ENCODE measurements at places on chromosomes 16 and 17. TPM values are rescaled to one million over a fixed set of nuclear protein-coding genes. Genes with fewer than 3 reads are reported as not detected.

GRCh38 chr17:43367737-43368242 is 31.0 kb upstream of the ARL4D start:
- no peak for DNase-seq

- no peak for DNase-seq
Measured at GRCh38 chr17:78759969-78760352, 22.1 kb downstream of the CYTH1 start.

- DNase-seq, result peak; percentile 79
Measured at GRCh38 chr16:5025171-5025632, 8.5 kb downstream of the NAGPA start.

- DNase-seq, result no peak
Measured at GRCh38 chr17:81125573-81126081, 39.7 kb upstream of the PVALEF start.

Gene C17orf50
- total RNA-seq, result not detected

GRCh38 chr16:20396846-20397467 is 7.6 kb downstream of the PDILT start:
- DNase-seq, result no peak

GRCh38 chr17:82204831-82205719 is 7.6 kb downstream of the CCDC57 start:
- DNase-seq, result no peak

GRCh38 chr17:65529040-65529633 is 32.3 kb downstream of the AXIN2 start:
- no peak for DNase-seq

- DNase-seq, result no peak
Measured at GRCh38 chr17:28875848-28876550, 21.2 kb downstream of the ERAL1 start.

GRCh38 chr16:73499276-73499675 is 451.3 kb upstream of the ZFHX3 start:
- no peak for DNase-seq

Gene ADAMTS18
- total RNA-seq, result 1.7 TPM

GRCh38 chr16:13264749-13265552 is 363.6 kb downstream of the SHISA9 start:
- DNase-seq, result no peak

- DNase-seq, result no peak
Measured at GRCh38 chr17:17344507-17345293, 41.5 kb downstream of the NT5M start.

DNA sequence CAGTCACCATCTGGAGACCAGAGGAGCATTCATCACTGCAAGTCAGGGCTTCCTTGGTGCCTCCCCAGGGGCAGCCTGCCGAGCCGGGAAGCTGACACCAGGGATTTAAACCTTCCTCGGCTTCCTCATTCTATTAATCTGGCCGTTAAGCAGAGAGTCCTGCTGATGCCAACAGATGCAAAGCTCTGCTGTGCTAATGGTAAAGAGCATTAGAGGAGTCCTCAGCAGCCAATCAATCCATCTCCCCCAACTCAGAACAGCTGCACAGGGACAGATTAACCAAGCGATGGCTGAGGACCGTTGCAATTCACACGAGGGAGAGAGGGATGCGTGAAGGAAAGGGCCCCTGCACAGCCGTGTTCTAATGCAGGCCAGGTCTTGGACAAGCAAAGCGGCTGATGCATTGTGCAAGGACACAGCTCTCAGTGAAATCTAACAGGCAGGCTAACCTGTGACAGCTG is 116.6 kb downstream of the XYLT1 start:
- DNase-seq, result peak; percentile 79

DNA sequence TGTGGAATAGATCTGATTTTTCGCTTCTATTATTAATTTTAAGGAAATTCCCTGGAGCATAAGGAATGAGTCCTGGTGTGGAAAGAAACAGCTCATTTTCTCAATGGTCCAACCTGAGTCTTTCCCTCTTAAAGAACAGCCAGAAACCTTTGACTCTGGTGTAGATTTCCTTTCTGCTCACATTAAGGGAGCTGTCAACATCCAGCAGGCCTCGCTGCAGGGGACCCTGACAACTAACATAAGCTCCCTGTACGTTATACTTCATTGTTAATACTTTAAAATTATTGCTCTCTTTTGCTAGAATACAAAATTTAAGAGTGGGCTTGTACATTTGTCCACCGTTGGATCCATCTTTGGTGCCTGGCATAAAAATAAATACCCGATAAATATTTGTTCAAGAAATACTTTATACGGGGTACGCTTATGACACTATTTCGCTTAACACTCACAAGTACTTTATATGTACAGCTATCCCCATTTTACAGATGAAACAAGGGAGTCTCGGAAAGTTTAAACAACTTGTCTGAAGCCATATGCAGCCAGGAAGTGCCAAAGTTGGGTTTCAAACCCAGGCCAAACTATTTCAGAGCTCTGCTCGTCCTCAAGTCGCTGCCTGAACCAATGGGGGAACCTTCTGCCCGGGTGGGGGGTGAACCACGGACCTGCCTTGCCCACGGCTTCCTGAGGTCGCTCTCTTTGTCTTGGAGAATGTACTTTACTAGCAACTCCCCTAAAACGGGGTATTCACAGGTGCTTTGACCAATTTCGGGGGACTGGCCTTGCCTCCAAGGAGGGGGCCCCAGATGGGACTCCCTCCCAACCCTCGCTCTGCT is 611 bp downstream of the SMARCE1 start:
- DNase-seq, result peak; percentile 41

DNA sequence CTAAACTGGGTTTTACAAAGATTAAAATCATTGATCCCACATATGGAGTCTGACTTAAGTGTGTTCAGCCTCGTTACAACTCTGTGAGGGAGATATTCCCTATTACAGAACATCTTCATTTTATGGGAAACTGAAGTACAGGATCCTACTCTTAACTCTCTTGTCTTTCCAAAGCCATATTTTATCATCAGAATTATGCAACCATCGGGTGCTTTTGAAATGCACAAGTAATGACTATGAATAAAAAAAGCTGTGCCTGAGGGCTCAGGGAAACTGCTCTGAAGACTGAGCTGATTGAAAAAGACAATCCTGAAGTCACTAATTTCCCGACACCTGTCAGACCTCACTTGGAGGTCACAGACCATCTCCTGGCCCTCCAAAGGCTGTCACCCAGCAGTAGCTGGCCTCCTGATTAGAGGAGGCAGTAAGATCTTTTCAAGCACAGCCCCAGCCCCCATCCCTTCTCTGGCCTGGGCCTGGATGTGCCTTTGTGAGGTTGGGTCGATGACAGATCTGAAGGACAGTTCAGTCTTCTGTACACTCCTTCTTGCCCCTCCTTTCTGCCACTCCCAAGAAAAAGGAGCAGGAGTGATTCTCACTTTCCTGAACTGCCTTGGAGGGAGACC is 5.6 kb downstream of the AKAP1 start:
- no peak for DNase-seq

Gene KRT24
- total RNA-seq, result not detected

- DNase-seq, result peak; percentile 59
Measured at GRCh38 chr16:8194794-8195193, 395.5 kb downstream of the TMEM114 start.

DNA sequence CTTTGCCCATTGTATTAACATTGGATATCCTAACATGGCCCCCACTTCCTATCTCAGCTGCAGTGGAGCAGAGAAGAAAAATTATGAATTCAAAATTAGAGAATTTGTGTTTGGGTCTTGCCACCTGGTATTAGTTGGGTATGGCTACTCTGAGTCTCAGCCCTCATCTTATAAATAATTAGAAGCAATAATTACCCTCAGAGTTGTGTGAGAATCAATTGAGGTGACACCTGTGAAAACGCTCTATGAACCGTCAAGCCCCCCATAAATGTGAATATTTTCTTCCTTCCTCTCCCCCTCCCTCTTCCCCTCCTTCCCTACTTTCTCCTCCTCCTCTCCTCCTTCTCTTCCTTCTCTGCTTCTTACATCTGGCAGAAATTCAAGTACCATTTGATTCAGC is 8.9 kb upstream of the TOB1 start:
- DNase-seq, result no peak

DNA sequence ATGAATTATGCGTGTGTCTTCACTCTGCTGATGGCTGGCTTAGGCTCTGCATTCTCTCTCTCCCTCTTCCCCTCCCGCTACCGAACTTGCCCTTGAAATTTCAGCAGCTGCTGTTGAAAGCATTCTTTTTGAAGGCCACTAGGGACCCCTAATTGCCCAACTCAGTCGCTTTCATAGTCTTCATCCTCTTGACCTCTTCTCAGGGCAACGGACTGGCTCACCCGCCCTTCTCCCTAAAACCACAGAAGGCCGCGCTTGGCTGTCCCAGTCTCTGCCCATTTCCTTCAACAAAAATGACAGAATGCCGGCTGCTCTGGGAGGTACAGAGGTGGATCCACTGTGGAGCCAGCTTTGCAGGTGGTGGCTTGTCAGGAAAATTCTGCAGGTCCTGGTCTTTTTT is 21.0 kb upstream of the FMNL1 start:
- DNase-seq, result peak; percentile 35

DNA sequence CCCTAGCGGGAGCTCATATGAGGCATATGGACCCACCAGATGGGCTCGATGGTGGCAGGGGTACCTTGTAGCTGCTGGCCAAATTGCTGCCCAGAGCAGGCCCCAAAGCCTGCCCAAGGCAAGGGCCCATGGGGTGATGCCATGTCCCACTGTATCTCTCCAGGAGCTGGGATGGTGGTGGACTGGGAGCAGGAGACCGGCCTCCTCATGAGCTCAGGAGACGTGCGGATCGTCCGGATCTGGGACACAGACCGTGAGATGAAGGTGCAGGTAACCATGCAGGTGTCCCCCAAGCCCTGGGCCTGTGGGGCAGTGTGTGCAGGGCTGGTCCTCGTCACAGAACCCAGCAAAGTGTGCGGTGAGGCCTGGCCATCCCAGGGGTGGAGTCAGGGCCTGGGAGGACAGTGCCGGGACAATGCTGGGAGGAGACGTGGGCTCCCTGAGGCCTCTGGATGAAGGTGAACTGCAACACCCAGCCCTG is 34.1 kb upstream of the CHMP6 start:
- peak; percentile 17 for DNase-seq

Gene KCNJ16
- total RNA-seq, result 0.27 TPM

Gene TRPV2
- total RNA-seq, result 27.0 TPM

DNA sequence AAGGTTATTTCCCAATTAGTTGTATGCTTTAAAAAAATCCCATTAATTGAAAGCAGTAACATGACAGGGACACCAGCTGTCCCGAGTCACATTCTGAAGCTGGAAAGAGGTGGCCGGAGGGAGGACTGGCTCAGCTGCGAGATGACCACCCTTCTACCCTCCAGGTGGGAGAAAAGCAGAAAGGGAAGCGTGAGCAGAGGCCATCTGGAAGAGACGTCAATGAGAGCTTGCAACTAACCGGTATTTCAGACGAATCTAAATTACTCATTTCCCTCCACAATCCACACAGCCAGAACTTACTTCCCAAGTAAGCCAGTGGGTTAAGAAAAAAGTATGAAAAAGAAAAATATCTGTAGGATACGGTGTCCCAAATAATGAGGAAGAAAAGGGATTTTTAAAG is 28.5 kb upstream of the SLC38A8 start:
- DNase-seq, result no peak

GRCh38 chr16:8725513-8726178 is 51.2 kb downstream of the ABAT start:
- DNase-seq, result no peak

DNA sequence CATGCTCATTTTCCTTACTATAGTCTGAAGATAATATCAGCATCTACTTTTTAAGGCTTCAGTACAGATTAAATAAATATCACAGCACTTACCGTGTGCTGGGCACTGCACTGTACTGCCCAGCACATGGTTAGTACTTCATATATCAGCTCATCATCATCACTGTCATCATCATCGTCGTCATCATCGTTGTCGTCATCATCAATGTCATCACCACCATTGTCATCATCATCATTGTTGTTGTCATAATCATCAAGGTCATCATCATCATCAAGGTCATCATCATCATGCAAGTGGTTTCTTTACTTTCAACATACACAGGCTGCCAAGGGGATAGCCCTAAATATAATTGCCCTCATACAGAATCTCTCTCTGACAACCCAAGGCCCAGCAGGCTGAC is 275.1 kb downstream of the ABCC12 start:
- DNase-seq, result no peak

DNA sequence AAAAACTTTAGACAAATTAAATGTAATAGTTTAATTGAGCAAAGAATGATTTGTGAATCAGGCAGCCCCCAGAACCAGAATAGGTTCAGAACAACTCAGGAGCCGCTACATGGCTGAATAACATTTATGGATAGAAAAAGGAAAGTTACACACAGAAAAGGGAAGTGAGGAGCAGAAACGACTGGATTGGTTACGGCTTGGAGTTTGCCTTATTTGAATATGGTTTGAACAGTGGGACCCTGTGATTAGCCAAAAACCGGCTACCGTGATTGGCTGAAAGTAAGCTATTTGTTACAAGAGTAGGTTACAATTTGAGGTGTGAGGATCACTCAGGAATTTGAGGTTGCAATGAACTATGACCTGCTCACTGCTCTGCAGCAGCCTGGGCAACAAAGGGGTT is 1139.8 kb downstream of the CDH11 start:
- no peak for DNase-seq

DNA sequence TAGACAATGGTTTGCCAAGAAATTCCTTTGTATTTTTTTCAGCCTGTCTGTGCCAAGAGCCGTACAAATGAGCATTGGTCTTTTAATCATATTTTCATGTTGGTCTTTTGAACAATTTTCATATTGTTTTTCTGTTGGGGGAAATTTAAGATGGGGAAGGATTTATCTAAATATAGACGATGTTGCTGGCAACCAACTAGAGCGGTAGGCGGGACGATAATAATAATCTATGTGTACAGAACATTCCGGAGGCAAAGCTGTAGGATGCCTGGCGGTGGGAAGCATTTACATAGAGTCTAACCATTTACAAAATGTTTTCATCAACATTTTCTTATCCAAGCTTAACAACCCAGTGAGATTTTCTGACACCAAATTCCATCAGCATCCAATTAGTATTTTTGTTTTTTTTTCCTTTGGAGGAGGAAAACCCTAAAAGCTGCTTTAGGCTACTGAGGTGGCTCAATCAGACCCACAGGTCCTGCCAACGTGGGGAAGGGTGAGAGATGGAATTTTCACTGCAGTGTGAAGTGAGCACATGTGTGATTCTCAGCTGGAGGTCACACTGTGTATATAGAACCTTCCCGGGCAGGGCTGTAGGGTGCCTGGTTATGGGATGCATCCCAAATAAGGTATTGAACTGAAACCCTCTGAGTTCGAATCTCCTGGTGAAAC is 11.7 kb upstream of the SEC14L1 start:
- no peak for DNase-seq

DNA sequence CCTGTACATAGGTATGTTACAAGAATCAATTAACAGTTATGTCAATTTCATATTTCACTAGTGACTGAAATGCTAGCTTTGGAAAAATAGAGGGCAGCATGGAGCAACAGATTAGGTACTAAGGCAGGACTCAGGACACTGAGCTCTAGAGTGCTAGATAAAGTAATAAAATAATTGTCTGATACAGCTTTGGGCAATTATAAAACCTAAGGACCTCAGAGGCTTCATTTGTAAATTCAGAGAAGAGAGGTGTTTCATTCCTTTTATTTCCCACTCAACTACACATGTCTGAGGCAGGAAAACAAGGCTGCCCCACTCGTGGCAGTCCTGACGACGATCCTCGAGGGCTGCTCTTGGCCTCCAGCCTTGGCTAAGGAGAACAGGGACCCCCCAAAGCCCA is 81.5 kb downstream of the CA4 start:
- DNase-seq, result no peak

Gene KIAA0753
- 25.6 TPM for total RNA-seq

All from glutamatergic neuron (in vitro differentiated cells).